ENCODE measurements at places on chromosomes 12 and 14. TPM values are rescaled to one million over a fixed set of nuclear protein-coding genes. Genes with fewer than 3 reads are reported as not detected.

DNA sequence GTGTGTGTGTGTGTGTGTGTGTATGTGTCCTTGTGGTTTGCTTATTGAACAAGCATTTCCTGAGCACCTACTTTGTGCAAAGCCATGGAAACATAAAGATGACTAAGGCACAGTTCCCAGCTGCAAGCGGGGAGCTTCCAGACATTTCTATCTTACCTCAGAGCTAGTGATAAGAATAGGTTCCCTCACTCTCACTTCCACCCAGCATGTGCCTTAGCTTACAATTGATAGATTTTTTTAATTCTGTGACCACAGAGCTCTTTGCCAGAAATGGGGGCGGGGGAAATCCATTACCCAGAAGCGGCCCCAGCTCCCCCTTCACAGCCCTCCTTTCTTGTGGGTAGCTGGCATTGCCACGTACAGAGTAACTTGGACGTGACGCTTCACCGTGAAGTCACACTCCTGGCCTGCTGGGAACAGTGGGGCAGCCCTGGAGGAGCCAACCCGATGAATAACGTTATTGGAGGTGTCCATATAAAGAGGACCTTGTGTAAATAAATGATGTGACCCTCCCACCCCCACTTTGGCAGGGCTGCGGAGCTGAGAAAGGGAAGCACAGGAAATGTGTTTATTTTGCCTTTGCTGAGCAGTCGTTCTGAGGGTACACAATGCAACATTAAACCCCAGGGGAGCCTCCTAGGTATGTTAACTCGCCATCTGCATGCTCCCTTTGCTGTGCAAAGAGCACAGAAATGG lies 238.9 kb downstream of the CHST11 start:
- DNase-seq, result peak; percentile 92

DNA sequence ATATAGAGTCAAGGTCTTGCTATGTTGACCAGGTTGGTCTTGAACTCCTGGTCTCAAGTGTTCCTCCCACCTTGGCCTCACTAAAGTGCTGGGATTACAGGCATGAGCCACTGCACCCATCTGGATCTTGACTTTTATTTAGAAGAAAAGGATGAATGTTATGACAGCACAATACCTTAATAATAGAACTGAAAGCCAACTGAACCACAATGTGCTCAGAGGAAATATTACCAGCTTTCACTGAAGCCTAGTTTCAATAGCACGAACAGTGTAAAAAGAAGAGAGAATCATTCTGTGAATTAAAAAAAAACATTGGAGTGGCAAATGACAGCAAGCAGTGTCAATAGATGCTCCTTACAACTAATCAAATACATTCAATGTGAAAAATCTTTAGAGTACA lies 239.2 kb upstream of the RMST start:
- no peak for DNase-seq

DNA sequence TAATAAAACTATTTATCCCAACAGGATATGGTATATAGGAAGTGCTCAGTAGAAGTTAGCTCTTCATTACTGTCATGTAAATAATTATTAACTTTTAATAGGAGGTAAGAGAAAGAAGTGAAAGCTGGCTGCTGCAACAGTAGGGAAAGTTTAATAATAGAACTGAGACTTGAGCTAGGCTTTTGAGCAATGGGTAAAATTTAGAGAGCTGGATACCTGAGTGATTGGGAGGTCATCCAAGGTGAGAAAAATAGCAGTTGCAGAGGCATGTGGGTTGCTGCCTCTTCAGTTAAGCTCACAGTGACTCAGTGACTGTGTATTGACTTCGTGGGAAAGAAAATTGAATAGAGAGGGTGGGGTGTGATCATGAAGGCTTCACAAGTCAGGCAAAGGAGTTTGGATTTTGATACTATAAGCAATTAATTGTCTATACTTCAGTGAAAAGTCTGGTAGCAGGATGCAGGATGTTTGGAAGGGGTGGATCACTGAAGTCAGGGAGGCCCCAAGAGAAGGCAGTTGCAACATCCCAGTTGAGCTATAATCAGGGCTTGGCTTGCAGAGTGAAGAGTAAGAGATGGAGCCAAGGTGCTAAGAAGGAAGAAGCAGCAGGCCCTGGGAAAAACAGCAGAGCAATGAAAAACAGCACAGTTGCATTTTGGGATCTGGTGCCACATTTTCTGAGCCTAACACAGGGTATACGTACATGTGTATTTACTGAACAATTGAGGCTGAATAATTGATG lies 172.0 kb upstream of the FRMD6 start:
- peak; percentile 51 for DNase-seq

GRCh38 chr12:47547077-47547476 lies 158.8 kb downstream of the RPAP3 start:
- peak; percentile 64 for DNase-seq

DNA sequence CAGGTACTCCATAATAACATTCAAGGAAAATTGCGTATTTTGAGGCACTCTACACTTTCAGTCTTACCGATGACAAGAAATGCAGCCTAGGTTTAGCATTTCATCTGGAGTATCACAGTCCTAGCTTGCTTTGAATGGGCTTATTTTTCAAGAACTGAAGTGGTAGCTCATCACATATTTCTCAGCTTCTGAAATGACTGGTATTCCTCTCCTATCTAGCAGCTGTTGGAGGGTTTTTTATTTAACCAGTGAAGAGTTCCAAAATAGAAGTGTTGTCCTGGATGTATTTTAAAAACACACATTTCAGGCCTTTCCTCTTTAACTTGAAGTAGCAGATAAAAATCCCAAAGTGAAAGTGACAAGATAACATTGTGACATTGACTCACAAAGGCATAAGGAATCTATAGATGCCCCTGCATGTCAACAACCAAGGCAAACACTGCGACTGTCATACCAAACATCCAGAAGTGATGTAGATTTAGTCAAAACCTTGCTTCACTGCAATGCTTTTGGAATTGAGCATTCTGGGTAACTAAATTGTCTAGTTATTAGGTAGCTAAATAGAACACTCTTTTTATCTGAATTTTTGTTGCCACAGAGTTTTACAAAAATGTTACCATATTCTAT lies 182.2 kb upstream of the FBXO33 start:
- no peak for DNase-seq

DNA sequence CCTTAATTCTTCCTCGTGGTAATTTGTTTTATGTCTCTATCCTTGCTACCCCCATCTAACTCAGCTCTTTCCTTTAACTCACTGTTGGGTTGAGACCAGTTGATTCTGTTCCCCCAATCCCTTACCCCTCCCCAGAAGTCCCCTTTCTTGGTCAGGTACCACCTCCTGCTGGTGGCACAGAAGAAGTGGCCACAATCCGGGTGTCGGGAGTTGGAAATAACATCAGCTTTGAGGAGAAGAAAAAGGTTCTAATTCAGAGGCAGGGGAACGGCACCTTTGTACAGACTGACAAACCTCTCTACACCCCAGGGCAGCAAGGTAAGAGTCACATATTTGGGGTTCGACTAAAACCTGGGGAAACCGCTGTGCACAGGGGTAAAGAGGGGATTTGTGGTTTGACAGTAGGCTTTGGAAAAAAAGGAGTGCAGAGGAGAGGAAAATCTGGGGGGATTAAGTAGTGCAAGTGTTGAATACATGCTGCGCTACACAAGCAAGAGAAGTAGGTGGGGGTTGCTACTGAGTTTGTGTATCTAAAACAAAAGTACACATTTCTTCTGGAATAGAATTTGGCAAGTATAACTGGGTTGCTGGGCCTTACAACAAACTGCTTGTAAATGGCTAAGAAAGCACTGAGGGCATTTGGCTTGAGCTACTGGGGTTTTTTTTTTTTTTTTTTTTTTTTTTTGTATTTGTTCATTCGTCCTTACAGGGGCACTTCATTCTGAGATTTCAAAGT lies 1.3 kb downstream of the A2ML1 start:
- no peak for DNase-seq

GRCh38 chr12:93098077-93098476 lies 169.0 kb upstream of the EEA1 start:
- peak; percentile 44 for DNase-seq

GRCh38 chr14:64861916-64862315 lies 17.8 kb downstream of the SPTB start:
- no peak for DNase-seq

- no peak for DNase-seq
Observed at GRCh38 chr12:18436170-18436569, 174.9 kb downstream of the PIK3C2G start.

DNA sequence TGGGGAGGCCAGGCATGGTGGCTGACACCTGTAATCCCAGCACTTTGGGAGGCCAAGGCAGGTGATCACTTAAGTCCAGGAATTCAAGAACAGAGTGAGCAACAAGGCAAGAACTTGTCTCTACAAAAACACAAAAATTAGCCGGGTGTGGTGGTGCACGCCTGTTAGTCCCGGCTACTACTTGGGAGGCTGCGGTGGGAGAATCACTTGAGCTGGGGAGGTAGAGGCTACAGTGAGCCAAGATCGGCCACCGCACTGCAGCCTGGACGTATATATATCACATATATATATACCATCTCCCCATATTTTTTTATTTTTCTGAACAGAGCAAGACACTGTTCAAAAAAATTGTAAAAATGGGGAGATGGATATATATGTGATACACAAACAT lies 19.5 kb downstream of the CKAP4 start:
- no peak for DNase-seq

DNA sequence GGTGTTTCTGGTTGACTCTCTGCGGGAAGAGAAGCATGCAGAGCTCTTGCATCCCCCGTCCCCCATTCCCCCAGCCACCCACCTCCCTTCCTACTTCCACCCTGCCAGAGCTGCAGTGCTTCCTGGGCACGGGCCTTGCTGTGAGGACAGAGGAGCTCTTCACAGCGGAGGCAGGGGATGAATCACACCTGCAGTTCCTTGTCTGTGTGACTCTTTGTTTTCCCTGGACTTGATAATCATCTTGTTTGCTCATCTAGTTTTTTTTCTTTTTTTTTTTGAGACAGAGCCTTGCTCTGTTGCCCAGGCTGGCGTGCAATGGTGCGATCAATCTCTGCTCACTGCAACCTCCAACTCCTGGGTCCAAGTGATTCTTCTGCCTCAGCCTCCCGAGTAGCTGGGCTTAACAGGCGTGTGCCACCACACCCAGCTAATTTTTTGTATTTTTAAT lies 27.8 kb downstream of the ANKRD9 start:
- peak; percentile 59 for DNase-seq

- peak; percentile 74 for DNase-seq
Observed at GRCh38 chr12:57590864-57591781, at the start of gene PIP4K2C. PIP4K2C (plus strand) TSS chr12:57591192; CDS start chr12:57591290, 98 bp downstream.

Gene SLCO1B3
- total RNA-seq, result 9.3 TPM

Gene LPCAT3
- total RNA-seq, result 26.7 TPM

Gene PEX5
- total RNA-seq, result 18.0 TPM

Gene LRFN5
- total RNA-seq, result 0.05 TPM

Gene DPY19L2
- total RNA-seq, result 3.7 TPM

Gene FGD4
- total RNA-seq, result 0.59 TPM

Gene AMDHD1
- total RNA-seq, result 1.5 TPM

Gene PTHLH
- total RNA-seq, result 7.5 TPM

Gene PTPN11
- 49.9 TPM for total RNA-seq

All from M059J (cell line).